ENCODE measurements at places on chromosomes 6 and 20. TPM values are rescaled to one million over a fixed set of nuclear protein-coding genes. Genes with fewer than 3 reads are reported as not detected.

The CPNE5 gene
- 0.42 TPM for total RNA-seq

The GATA5 gene
- total RNA-seq: 0.31 TPM

DNA sequence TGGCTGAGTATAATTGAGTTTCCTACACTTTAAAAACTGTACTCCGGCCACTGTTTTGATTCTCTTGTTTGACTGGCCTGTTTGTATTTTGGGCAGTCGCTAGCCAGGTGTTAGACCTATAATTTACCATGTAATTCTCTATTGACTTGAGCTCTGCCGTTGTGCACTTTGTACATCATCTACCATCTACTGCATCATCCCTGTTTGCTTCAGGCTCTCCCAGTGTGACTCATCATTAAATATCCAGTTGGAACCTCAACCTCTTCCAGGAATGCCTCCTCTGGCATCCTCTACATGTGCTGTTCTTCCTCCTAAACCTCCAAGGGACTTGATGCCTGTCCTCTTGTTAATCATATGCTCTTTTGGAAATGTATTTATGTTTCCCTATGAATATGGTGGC is 72.3 kb downstream of the FARS2 start:
- no peak overlapping the region for H3K27ac ChIP-seq
- ATAC-seq: peak; percentile 72
- no peak overlapping the region for H3K4me3 ChIP-seq
- no peaks in the 10 kb centered on the region for H3K4me1 ChIP-seq

GRCh38 chr6:110482774-110483400 is 6.5 kb upstream of the SLC22A16 start:
- H3K36me3 ChIP-seq: no peaks in the 10 kb centered on the region
- H3K4me1 ChIP-seq: no peaks in the 10 kb centered on the region
- no peak overlapping the region for H3K27ac ChIP-seq
- H3K4me3 ChIP-seq: no peak overlapping the region
- ATAC-seq: no peak

DNA sequence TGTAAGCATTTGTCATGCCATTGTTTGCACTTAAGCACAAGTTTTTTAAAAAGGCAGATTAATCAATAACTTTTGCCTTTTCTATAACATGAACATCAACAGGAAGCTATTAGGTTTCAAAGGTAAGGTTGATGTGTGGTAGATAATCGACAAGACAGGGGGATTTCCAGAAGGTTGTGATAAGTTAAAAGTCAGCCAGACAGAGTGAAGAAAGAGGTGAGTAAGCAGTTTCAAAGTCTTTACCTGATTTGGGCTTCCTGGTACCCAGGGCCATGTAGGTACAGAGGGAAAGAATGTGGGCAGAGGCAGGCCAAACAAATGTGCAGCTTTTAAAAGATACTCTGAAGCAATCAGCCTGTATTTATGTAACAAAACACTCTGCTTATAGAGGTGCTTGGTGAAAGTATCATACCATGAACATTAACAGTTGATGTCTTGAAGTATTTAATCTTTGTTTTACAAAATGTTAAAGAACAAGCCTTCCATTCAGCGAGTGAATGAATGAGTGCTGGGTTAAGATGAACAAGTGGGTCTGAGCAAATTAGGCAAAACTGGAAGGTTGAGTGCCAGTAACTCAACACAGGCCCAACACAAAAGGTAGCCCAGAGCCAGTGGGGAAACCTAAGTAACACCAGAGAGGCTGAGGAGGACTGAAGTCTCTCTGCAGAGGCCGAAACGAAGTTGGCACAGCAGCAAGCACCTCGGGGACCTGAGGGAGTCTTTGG is 60.2 kb downstream of the LRRC1 start:
- no peak overlapping the region for H3K27ac ChIP-seq
- ATAC-seq: no peak
- no peaks in the 10 kb centered on the region for H3K27me3 ChIP-seq
- H3K36me3 ChIP-seq: no peaks in the 10 kb centered on the region
- H3K4me1 ChIP-seq: no peaks in the 10 kb centered on the region
- no peak overlapping the region for H3K4me3 ChIP-seq

DNA sequence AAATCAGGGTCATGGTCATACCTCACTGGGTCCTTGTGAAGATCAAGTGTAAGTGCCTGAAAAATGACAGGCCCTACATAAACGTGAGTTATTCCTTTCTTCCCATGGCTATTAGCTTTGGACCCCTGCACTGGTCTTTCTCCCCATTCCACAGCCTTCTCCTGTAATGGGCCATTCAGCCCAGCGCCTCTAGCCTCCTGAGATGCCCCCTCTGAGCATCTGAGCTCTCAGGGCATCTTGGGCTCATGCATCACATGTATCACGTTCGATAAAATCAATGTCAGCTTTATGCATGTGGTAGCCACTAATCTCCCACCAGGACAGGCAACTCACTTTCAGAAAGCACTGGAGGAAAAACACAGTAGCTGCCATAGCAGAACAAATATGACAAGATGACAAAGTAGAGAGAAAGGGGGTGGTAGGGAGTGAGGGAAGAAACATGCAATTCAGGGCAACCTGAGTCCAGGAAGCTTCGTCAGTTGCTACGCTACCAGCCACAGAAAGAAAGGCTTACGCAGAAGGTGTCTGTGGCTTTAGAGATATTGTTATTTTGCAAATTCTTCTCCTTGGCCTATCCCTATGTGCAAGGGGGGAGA is 498.8 kb downstream of the PTPRT start:
- H3K27me3 ChIP-seq: peaks cover 14% of the 10 kb centered on the region
- H3K4me3 ChIP-seq: no peak overlapping the region
- no peaks in the 10 kb centered on the region for H3K36me3 ChIP-seq
- no peak for ATAC-seq
- H3K27ac ChIP-seq: no peak overlapping the region
- H3K4me1 ChIP-seq: no peaks in the 10 kb centered on the region

DNA sequence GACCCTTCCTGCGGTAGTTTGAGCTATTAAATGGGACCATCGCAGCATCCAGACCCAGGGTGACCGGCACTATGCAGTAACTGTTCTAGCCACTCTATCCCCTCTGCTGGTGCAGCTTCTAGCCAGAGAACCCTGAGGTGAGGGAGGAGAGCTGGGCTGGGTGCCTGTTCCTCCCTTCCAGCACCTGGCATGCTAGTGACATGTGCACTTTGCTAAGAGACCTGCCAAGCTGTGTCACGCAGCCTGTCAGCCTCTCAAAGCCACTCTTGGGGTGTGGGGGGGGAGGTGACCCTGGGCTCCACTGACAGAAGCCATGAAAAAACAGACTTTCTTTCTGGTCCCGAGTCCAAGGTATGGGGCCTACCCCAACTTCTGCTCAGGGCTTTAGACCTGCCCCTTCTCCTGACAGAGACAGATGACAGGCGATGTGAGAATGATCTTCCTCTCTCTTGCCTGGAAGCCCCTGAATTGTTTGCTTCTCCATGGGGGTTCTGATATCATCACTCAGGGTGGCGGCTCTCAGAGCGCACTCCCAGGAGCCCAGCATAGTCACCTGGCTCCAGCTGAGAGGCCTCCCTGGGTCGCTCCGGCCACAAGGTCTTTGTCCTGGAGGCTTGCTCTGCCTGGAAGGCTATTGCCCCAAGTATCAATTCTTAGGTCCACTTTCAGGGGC is 47.2 kb upstream of the MLN start:
- H3K27ac ChIP-seq: no peak overlapping the region
- H3K4me3 ChIP-seq: no peak overlapping the region
- no peak for ATAC-seq
- peaks cover 62% of the 10 kb centered on the region for H3K27me3 ChIP-seq
- no peaks in the 10 kb centered on the region for H3K36me3 ChIP-seq

DNA sequence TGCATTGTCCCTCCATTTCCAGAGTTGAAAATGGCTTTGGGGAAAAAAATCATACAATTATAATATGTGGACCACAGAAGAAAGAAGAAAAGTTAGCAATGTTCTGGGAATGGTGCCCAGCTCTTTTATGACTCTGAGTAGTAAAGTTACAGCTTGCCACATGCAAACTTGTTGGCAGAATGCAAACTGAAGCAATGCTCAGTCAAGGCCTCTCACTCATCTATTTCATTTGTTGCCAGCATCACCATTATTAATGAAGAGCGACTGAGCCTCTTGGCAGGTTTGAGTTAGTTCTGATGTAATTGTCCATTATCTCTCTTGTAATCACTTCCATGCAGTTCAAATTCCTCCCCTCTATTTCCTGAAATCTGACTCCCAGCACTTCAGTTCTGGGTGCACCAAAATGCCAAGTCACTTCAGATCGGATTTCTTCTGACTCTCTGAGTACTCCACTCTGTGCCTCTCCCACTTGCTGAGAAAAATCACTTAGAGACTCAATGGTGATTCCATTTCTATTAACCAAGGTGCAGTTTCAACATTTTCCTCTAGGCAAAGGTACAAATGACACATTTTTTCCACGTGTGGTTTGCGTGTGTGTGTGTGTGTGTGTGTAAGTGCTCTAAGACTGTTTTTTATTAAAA is 154.4 kb upstream of the STMND1 start:
- H3K4me3 ChIP-seq: no peak overlapping the region
- peak; percentile 90 for ATAC-seq
- H3K36me3 ChIP-seq: no peaks in the 10 kb centered on the region
- H3K4me1 ChIP-seq: no peaks in the 10 kb centered on the region

DNA sequence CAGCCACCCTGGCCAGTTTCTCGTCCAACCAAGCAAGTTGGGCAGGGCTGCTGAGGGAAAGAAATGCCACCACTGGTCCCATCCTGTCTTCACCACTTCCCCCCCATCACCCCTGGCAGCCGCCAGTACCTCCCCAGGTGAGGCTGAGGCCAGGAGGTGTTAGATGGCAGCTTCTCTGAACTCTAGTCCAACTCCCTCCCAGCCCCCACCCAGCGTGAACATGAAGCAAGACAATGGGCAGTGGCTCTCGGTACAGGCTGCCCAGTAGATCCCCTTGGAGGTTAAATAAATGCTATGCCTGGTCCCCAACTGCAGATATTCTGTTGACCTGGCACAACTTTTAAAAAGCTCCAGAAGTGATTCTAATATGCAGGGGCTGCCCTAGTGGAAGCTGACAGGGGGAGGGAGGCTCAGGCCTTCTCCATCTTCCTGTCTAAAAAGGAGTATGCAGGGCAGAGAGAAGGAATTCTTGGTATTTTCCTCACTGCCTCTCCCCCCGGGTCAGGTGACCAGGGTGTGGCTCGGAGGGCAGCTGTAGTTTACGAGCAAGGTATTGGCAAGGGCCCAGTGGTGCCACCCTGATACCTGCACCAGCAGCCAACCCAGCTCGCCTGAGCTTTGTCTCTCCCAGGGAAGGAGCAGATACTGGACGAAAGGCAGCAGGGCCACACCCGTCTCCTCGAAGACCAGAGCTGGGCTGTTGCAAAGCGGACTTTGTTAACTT is 25.7 kb downstream of the KCNK5 start:
- H3K36me3 ChIP-seq: no peaks in the 10 kb centered on the region
- peaks cover 10% of the 10 kb centered on the region for H3K27me3 ChIP-seq
- no peaks in the 10 kb centered on the region for H3K4me1 ChIP-seq
- no peak for ATAC-seq
- no peak overlapping the region for H3K4me3 ChIP-seq

All from gastroesophageal sphincter (tissue), 4 donors.